ENCODE measurements at places on chromosomes 12 and 14. TPM values are rescaled to one million over a fixed set of nuclear protein-coding genes. Genes with fewer than 3 reads are reported as not detected.

The PLA2G1B gene
- not detected for total RNA-seq

The CABP1 gene
- total RNA-seq: 3.2 TPM

The PRB2 gene
- not detected for total RNA-seq

The SYNDIG1L gene
- total RNA-seq: 32.8 TPM

The DHRS2 gene
- 0.92 TPM for total RNA-seq

The FSCB gene
- not detected for total RNA-seq
